ELF-1 (cell line): ENCODE measurements at places on chromosomes 11 and 22.

DNA sequence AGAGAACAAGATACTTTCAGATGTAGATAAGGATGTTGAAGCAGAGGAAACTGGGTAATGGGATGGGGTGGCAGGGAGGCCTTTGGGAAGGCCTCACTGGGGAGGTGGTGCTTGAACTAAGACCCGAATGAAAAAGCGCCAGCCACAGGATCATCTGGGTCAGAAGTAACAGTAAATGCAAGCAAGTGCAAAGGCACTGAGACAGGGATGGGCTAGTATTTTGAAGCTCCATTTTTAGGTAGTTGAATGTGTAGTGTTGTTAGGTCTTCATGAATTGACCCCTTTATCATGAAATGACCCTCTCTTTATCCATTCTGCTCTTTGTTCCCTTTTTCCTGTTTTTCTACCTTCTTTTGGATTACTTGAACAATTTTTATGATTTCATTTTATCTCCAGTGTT is 6.2 kb upstream of the PACS1 start:
- DNase-seq, result no peak

DNA sequence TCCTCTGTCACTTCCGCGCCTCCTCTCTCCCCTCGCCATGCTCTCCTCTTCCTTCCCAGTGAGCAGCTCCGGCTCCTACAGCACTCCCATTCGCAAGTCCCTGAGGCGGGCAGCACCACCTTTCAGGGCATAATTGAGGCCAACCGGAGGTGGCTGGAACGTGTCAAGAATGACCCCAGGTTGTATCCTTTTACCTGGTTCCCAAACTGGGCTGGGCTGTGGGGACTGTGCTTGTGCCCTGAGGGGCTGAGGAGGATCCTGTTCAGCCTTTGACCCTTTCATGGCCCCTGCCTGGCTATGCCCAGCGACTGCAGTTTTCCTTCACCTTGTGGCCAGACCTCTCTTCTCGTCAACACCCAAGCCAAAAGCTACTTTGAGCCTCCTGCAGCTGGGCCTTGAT is 84.1 kb downstream of the CEP164 start:
- DNase-seq, result peak; percentile 83

GRCh38 chr11:128947773-128948172 is 5.1 kb upstream of the TP53AIP1 start:
- DNase-seq, result no peak

- peak; percentile 55 for DNase-seq
These were observed 585 bp downstream of the ARHGEF12 start for GRCh38 chr11:120336641-120337354.

DNA sequence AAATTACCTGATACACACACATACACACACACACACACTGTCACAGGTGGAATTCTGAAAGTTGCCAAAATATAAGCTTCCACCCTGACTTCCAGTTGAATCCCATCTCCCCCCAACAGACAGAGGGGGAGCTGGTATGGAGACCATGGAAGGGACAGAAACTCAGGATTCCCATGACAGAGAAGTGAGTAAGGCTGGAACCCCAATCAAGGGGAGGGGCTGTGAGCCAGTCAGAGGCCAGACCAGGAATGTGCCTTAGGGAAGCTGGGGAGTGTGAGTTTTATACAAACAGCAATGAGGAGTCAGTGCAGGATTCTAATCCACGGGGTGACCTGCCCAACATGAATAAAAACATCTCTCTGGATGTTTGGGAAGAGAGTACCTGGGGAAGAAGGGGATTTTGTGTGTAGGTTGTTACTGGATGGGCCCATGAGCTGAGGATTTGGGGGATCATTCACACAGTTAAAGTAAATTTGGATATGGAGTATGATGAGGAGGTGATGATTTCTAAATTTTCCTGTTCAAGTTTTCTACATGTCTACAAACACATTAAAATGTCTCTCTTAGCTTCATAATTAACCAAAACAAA is 38.7 kb upstream of the TOP3B start:
- peak; percentile 43 for DNase-seq

DNA sequence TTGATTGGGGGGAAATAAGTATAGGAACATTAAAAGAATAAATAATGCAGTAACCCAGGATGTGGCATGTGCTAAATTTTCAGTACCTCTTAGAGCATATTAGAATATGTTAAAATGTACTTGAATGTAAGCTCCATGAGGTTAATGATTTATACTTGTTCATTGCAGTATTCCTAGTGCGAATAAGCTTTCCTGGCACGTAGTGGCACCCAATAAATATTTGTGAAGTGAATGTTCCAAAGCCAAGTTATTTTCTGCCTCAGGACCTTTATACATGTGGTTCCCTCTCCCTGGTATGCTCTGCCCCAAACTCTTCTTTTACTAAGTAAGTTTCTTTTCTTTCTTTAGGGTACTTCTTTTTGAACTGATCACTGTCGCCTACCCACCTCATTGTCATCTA is 118.8 kb downstream of the DBX1 start:
- no peak for DNase-seq

- DNase-seq, result no peak
These were observed 35.0 kb upstream of the BDNF start for GRCh38 chr11:27735281-27735680.

DNA sequence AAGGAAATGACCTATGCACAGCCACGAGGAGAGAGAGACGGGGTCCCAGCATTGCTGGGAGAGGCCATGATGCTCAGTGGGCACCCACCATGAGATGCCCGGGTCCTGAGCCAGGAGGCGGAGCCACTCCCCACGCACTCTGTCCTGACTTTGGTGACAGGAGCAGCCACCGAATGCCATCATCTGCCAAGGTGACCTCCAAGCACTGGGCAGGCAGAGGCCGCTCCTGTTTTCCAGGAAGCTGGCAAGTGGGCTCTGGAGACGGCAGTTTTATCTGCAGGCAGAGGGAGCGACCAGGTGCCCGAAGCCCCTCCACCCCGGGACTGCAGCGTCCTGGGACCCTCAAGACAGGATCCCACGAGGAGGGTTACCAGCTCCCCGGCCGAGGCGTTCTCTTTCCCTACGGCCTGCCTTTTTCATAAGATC is 453.9 kb downstream of the BRD1 start:
- DNase-seq, result no peak

GRCh38 chr11:116366980-116367645 is 405.7 kb downstream of the BUD13 start:
- peak; percentile 85 for DNase-seq

GRCh38 chr11:62011881-62012280 is 44.4 kb upstream of the FTH1 start:
- DNase-seq, result no peak

DNA sequence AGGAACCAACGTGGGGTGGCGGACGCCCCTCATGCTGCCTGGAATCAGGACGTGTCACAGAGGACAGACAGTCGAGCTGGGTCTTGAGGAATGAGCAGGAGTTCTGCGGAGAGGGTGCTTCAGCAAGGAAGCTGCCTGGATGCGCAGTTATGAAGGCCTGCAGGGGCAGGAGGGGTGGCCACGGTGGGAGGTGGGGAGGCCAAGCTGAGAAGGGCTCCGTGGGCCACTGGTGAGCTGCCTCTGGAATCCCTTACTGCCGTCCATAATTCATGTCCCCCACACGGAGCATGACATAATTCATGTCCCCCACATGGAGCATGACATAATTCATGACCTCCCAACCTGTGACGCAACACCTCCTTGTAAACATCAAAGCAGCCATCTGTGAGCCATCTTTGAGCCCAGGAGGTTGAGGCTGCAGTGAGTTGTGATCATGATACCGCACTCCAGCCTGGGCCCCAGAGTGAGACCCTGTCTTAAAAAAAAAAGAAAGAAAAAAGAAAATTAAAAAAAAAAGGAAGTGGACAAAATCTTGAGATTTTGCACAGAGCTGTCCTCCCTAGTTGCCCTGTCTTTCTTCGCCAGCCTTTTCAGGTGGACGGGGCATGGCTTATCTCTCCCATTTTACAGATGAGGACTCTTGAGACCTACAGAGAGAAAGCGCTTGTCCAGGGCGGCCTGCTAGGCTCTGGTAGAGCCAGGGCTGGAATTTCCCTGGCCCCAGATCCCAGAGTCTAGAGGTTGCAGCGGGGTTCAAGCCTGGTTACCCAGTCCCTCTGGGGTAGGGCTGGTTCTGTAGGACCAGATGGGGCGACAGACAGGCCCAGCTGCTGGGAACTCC is 24.3 kb upstream of the PICK1 start:
- no peak for DNase-seq
